IgD-negative memory B cell (primary cell): ENCODE measurements at places on chromosomes 3 and 15. TPM values are rescaled to one million over a fixed set of nuclear protein-coding genes. Genes with fewer than 3 reads are reported as not detected.

Gene PAK6
- not detected for polyA plus RNA-seq

Gene KNL1
- polyA plus RNA-seq = 1.1 TPM

Gene RASL12
- polyA plus RNA-seq = not detected

Gene GPR27
- polyA plus RNA-seq = 0.11 TPM

Gene HEMK1
- polyA plus RNA-seq = 30.5 TPM

Gene GOLGA6C
- polyA plus RNA-seq = not detected

Gene HRH1
- not detected for polyA plus RNA-seq

Gene KY
- not detected for polyA plus RNA-seq

Gene PAQR9
- not detected for polyA plus RNA-seq

Gene FEZF2
- polyA plus RNA-seq = not detected

Gene KLHDC8B
- 0.54 TPM for polyA plus RNA-seq

Gene ZNF501
- polyA plus RNA-seq = 2.0 TPM

Gene GPR149
- not detected for polyA plus RNA-seq

Gene ATP8B4
- not detected for polyA plus RNA-seq

Gene CDC25A
- polyA plus RNA-seq = not detected

Gene LNP1
- polyA plus RNA-seq = 0.88 TPM
